ENCODE measurements at places on chromosomes 16 and 17.

DNA sequence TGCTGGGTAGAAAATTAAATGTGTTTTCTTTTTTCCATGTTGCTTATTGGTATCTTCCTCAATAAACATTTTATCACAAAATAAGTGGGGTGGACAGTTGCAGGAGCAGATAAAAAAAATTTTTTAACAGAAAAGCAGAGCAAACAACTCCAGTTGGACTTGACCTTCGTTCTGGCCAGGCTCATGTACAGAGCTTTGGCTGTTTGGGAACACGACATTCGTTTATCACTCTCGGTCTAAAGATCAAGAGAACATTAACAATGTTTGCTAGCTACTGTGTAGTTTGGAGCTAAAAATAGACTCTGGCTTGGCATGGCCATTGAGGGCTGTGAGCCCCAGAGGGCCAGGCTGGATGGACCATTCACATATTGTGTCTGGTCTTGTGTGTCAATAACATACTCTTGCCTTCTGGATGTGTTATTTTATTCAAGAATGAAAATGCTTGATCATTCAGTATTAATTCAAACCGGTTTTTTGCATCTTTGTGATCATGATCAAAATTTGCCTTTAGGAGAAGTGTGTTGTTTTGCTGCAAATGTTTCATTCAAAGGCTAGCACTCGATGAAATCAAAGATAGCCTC, 56.6 kb downstream of the TMEM186 start:
- DNase-seq, result no peak

- no peak for DNase-seq
Measured at GRCh38 chr17:76248013-76248782, 7.9 kb upstream of the RNF157 start.

DNA sequence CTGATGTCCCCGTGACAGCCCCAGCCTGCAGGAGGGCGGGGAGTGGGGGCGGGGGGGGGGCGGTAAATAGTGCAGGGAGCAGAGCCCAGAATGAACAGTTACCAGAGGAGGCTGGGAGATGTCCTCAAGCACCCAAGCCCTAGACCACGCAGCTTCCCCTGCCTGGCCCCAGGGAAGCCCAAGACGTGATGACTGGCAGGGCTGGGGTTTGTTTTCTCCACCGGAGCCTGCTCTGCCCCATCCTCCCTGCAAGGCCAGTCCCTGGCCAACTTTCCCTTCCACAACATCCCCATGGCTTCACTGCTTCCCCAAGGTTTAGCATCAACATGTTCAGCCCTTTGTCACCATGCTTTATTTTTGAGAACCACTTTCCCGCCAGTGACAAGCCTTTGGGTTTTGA, 1.4 kb upstream of the BEAN1 start:
- DNase-seq, result no peak

GRCh38 chr16:84941921-84942320, 69.4 kb downstream of the ZDHHC7 start:
- DNase-seq, result no peak

- DNase-seq, result no peak
Measured at GRCh38 chr17:6460531-6461161, 16.4 kb downstream of the PIMREG start.

GRCh38 chr17:55830699-55831471, 80.0 kb downstream of the PCTP start:
- DNase-seq, result no peak

- peak; percentile 54 for DNase-seq
Measured at GRCh38 chr17:55482591-55483389, 28.5 kb downstream of the SMIM36 start.

GRCh38 chr17:64042700-64043485, 22.5 kb upstream of the ICAM2 start:
- DNase-seq, result no peak

DNA sequence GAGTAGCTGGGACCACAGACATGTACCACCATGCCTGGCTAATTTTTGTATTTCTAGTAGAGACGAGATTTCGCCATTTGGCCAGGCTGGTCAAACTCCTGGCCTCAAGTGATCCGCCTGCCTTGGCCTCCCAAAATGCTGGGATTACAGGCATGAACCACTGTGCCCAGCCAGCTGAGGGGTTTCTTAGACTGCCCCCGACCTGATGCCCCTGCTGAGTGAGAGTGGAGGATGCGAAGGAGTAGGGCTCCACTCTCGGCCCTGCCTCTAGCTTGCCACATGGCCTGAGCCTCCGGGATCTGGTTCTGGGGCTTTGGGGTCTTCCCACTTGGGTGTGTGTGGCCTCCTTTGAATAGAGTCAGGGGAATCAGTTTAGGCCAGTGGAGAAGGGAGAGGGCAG, 11.0 kb downstream of the GPR179 start:
- no peak for DNase-seq

- no peak for DNase-seq
Measured at GRCh38 chr17:35614810-35615209, 27.7 kb downstream of the AP2B1 start.

GRCh38 chr17:80948976-80949450, 42.6 kb upstream of the CHMP6 start:
- no peak for DNase-seq

DNA sequence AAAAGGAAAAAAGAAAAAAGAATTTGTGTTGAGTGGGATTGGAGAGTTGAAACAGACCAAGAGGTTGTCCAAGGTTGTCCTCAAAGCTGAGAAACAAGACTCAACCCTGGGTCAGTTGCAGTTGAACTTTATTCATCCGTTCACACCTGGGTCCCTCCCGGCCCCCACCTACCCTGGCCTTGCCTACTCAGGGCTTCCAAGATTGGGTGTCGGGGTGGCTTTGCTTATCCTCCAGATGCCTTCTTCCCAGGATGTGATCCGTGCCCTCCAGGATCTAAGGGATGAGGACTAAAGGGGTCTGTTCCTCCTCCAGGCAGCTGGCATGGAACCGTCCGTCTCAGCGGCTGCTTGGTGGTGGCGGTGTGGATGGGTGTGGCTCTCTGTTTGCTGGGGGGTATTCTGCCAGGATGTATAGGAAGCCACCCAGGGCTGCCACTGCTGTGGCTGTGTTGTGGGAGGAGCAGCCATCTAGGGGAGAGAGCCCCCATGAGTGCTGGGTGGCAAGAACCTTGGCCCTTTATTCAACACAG, 10.3 kb upstream of the NAGPA start:
- DNase-seq, result no peak

- DNase-seq, result no peak
Measured at GRCh38 chr16:25065899-25066298, 45.6 kb upstream of the LCMT1 start.

DNA sequence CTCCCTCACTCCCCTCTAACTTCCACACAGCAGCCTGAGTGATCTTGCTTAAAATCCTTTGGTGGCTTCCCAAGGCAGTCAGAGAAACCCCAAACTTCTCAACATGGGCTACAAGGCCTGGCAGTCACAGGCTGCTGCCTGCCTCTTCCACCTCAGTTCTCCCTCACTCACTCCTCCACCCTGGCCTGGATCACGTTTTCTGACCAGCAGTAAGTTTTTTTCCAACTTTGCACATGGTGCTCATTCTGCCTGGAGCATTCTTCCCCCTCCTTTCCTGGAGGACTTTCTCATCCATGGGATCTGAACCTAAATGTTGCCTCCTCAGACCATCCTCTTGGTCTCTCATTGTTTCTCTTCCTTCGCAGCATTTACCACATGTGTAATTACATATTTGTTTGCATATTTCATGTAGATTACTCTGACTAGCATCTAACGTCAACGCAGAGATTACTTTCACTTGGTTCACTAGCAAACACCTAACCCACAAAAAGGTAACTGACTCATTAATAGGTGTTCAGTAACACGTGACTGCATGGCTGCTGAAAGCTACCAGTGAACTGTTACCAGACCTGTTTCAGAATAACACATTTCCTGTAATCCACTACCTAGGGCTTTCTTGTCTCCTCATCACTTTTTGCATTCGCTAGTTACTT, 17.1 kb downstream of the GNA13 start:
- no peak for DNase-seq

DNA sequence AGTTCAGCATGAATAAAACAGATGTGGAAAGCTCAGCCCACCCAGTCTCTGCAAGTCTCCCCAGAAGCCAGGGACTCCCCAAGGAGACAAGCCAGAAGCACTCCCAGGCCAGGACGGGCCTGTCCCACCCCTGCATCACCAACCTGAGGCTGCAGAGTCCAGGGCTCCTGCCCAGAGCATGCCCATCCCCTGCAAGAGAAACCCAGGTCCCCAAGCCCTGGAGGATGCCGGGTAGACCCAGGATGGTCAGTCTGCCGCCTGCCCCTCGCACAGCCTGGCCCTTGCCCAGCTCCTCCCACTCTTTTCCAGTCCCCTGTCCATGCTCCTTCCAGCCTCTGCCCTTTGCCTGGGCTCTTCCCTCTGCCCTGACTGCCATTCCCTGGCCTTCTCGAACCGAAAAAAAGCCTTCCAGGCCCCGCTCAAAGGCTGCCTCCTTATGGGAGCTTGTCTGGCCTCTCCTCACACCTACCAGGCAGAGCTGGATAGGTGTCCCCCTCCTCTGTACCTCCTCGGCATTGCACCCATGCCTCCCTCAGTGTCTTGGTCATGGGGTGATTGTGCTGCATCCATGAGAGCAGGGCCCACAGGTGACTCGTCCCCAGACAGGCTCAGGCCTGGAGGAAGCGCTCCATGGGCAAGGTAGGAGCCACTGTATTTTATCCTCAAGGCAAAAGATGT, 44.8 kb downstream of the BEAN1 start:
- DNase-seq, result no peak

DNA sequence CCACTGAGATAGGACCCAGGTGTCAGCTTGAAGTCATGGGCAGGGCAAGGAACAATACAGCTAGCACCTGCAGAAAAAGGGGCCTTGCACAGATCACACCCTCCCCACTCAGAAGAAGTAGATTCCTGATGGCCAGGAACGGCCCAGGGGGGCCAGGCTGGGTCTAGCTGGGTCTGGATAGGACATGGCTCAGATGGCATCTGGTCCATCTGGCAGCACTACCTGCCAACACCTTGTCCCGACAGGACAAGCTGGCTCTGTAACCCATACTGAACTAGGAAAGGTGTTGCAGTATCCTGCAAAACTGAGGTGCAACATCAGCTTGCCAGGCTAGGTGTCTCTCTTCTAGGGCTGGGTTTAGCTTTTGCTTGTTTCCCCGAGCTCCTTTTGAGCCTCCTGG, 38.9 kb upstream of the GFOD2 start:
- DNase-seq, result no peak

DNA sequence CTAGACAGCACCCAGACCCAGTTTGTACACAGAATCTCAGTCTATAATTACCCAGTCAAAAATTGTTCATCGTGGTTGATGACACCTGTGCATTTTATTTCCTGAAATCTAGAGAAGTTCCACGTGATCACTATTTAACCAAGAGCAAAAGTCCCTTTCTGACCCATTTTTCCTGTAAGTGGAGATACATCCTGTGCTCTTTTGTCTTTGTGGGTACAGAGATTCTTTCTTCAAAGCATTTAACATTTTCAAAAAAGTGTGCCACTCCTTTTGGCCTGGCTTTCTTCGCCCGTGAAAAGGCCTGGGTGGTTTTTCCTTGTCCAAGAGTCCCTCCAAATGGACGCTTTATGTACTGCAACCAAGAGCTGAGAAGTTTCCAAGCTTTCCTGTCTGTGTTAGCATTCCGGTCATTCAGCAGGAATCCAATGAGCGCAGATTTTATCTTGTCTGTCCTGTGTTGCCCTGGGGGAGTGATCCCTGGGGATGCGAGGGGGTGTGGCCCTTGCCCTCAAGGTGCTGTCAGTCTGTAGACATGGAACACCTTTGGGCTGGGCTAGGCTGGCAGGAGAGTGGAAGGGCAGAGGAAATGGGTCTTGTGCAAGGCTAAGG, 161.1 kb upstream of the CACNG5 start:
- peak; percentile 66 for DNase-seq

- DNase-seq, result peak; percentile 63
Measured at GRCh38 chr16:1146409-1146808, 6.5 kb upstream of the CACNA1H start.

DNA sequence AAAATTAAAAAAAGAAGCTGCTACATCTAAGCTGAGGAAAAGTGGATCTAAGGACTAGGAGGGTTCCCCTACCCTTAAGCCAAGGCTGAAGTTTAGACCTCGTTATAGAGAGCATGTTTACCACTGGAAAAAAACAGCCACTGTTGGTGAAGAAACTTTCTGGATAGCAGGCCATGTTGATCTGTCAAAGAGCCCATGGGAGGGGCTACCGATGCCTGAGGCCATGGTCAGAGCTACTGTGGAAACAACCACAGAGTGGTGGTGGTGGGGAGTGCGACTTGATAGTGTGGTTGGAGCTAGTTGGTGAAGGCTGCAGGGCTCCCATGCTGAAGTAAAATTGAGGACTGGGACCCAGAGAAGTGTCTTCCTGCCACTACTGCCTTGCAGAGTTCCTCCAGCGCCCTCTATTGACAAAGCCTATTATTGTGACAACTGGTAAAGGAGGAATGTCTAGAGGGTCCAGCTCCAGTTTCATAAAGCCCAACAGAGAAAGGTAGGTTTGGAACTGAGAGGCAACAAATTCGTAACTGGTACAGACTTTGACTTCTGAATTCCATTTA, 12.7 kb upstream of the FAM20A start:
- DNase-seq, result peak; percentile 79

DNA sequence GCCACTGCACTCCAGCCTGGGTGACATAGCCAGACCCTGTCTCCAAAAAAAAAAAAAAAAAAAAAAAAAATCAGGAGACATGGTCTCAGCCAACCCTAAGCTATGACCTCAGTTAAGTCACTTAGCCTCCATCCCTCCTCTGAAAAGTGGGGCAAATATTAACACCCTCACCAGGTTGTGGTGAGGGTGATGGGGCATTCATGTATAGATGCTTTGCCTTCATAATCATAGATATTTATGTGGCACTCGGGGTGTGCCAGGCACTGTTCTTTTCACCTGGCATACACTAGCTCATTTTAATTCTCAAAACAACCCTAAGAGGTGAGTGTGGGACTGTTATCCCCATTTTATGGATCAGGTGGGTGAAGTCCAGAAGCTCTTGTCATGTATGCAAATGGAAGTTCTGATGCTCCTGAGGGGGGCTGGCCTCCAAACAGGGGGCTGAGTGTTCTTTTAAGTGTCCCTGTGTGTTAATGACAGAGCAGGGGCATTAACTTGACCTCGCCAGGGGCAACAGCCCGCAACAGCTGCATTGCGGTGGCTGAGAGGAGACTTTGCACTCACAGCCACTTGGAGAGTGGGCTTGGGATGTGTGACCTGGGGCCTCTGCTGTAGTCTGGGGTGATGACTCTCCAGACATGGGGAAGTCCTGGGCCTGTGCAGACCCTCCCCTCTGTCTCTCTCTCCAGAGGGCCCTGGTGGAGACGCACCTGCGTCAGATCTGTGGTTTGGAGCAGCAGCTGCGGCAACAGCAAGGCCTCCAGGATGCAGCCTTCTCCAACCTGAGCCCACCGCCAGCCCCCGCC, 4.1 kb downstream of the TBKBP1 start:
- DNase-seq, result no peak
